GM12891 (cell line): ENCODE measurements at places on chromosomes 5 and 9.

DNA sequence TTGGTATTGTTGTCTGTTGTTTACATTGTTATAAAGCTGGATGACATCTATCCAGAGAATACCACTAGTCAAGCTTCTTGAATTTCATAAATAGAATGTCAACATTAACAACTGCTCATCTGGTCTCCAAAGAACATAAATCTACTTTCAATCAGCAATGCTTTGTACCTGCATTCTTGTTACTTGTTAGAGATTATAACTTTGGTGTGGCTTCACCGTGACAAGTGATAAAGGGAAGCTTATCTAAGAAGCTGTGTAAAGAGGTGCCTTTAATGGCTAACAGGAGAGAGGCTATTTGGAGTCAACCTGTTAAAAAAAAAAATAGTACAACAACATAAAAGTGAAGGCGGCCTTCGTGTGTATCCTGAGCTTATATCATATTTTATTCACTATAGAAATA lies 41.8 kb downstream of the MUSK start:
- no peak for DNase-seq

DNA sequence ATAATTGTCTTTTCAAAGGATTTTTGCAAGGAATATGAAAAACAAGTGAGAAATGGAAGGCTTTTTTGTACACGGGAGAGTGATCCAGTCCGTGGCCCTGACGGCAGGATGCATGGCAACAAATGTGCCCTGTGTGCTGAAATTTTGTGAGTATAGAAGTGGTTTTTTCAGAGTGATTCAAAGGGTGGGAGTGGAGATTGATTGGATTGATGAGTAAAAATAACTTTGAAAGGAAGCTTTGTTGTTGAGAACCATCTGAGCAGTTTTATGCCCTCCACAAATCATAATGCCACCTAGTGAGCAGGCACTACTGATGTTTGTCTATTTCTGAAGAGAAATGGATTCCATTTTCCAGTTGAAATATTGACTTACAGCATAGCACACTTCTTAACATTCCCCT lies 30.6 kb downstream of the SPINK5 start:
- no peak for DNase-seq

- no peak for DNase-seq
These were observed 1257.0 kb upstream of the CDH18 start for GRCh38 chr5:21244982-21245381.

DNA sequence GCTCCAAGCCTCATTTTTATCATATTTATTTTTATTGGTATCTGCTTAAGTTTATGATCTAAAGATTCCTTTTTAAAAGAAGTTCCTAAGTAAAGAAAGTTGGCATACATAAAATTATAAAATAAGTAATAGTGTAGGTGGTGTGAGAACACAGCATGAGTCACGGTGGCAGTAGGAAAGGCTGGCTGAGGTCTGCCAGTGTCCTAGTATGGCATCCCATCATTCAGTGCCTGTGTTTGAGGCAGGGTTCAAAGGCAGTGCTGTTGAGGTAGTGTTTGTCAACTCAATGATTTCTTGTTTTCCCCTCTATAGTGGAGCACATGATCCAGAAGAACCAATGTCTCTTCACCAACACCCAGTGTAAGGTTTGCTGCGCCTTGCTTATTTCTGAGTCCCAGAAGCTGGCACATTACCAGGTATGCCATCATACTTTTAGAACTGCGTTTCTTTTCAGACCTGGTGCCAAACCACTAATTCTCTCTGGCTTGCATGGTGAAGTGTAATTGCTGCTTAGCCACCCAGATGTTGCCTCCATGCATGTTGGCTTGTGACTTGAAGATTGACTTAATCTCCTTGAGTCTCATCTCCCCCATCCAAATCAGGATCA lies 18.4 kb downstream of the ZNF346 start:
- DNase-seq: no peak

DNA sequence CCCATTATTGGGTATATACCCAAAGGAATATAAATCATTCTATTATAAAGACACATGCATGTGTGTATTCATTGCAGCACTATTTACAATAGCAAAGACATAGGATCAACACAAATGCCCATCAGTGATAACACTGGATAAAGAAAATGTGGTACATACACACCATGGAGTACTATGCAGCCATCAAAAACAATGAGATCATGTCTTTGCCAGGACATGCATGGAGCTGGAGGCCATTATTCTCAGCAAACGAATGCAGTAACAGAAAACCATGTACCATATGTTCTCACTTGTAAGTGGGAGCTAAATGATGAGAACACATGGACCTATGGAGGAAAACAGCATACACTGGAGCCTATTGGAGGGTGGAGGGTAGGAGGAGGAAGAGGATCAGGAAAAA lies 402.4 kb downstream of the CSNK1G3 start:
- DNase-seq: no peak
